ENCODE measurements at places on chromosomes 11 and 22.

DNA sequence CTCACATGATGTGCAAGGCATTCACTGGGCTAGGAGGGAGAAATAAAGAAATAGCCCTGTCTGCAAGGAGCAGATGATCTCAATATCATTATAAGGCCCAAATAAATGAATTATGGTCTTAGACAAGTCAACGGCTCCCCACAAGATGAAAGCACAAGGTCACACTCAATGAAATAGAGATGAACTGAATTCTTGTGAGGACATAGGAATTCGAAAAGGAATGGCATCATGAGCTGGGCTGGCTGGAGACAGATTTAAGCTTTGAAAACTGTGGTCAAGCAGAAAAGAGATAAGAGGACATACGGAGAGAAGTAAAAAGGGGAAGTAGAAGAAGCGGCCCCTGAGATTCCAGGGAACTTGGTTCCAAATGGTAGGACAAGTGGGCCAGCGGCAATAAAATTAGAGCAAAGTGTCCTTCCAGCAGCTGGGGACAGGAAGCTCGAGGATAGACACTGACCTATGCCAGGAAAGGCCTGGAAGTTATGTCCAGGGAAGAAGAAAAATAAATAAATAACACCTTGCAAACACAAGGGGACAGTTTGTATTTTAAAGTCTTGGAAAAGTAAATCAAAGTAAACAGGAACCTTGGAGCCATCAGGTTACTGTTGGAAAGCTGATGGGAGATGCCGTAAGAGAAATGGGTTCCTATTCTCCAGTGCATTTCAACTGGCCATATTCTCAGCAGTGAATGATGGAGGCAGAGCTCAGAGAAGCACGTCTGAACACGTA, 37.8 kb downstream of the GALNT18 start:
- no peak for DNase-seq

DNA sequence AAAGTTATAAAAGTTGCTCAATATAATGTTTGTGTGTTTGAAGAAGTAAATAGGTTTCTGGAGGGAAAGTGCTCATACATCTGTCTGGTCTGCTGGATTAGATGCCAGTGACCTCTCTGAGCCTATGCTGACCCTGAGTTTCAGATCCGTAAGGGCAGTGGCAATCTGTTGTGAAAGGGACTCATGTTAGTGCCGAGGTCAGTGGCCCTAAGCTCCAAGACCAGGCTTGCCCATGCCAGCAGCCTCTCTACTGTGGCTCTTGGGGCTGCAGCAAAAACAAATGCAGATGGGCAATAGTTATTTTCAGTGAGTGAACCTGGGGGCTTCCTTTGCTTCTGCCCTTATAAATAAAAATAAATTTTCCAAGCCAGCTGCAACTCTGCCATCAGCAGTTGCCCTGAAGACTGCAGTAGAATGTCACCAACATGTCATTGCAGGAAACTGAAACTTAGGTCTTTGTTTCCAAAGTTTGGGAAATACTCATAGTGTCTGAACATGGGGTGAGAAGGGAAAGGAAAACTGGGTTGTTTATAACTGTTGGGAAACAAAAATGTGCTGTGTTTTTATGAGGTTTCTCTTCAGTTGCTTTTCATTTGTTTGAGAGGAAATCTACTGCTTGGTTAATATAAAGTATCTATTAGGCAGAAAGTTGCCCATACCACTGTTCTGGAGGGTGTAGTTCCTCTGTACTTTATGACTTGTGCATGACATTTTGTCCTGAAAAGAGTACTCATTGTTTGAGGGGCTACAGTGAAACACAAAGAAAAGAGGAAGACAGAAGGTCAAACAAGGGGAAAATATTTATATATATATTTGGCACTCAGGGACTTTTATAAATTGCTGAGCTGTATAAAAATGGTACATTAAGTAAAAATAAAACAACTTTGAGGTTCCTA, 9.5 kb upstream of the MS4A4E start:
- DNase-seq: no peak

DNA sequence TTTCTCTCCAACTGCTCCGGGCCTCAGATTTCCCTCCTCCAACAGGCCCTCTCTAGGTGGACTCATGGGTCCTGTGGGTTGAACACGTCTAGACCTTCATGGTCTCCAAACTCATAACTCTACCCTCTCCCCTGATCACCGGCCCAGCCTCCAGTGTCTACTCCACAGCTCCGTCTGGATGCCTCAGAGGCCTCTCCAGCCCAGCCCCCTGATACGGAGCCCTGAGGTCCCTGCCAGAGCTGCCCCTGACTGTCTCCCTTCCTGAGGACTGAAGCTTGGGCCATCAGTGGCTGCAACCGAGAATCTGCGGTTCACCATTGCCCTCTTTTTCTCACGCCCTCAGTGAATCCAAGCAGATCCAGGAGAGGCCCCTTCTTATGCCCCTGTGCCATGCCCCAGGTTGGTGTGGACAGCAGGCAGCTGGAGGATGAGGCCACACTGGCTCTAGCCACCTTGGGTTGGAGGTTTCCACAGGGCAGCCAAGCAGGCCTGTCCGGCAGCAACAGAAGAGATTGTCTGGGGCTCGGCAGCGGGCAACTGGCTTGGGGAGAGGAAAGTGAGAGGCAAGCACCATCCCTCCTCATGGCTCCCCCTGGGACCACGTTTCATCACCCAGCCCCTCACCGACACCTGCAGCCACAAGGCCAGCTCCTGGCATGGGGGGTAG, 104.6 kb upstream of the FGF3 start:
- no peak for DNase-seq

DNA sequence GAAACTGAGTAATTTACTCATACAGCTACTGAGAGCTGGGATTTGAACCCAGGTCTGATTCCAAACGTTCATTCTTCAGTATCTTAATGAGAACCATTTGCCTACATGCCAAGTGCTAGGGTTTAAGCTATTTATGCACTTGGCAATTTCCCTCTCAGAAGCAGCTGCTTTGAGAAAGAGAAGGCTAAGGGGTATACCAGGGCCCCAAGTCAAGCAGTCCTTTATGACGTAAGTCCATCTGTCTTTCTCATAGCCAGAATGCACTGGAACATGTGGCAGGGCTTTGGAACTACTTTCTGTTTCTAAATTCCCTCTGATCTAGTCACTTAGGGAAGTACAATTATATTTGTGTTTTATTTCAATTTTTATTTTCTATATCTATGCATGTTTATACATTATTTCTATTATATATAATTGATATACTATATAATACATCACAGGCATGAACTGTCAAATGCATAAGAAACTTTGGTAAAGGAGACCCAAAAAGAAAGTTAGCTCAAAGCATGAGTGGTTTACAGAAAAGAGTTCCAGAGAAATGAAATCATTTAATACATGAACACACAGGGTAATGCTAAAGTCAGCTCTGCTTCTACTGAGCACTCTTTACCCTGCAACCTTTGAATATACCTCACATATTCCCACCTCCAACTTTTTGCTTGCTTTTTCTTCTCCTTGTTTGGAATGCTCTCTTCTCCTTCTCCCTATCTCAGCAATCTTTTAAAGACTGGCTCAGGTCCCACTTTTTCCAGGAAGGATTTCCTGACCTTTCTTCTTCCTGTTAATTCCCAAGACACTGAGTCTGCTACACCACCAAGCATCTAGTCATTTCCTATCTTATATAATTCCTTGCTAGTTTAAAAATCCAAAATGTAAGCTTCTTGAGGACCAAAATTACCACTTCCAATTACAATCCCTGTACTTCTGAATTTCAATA, 80.5 kb upstream of the GDPD4 start:
- DNase-seq: no peak

- DNase-seq: no peak
Measured at GRCh38 chr11:34235189-34235588, 122.6 kb downstream of the ABTB2 start.

DNA sequence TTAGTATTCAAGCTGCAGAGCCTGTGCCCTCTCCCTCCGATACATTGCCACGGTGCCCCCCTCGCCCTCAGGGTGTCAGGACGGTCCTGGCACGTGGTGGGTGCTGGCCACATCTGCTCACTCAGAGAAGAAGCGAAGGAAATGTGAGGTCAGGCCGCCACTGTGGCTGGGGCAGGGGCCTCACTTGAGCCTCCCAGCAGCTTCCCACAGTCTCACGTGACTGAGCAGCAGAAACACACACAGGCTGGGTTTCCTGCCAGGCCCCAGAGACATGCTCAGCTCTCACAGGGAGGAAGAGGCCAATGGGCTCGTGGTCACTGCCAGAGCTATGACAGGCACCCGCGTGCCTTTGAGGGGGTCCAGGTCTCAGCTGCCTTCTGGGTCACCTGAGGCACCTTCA, 37.9 kb upstream of the PRR5 start:
- no peak for DNase-seq

GRCh38 chr11:92739041-92739440, 230.4 kb upstream of the MTNR1B start:
- DNase-seq: no peak

GRCh38 chr11:17397311-17398002, 9.0 kb upstream of the KCNJ11 start:
- no peak for DNase-seq

- no peak for DNase-seq
Measured at GRCh38 chr11:120185706-120186455, 25.0 kb upstream of the OAF start.

DNA sequence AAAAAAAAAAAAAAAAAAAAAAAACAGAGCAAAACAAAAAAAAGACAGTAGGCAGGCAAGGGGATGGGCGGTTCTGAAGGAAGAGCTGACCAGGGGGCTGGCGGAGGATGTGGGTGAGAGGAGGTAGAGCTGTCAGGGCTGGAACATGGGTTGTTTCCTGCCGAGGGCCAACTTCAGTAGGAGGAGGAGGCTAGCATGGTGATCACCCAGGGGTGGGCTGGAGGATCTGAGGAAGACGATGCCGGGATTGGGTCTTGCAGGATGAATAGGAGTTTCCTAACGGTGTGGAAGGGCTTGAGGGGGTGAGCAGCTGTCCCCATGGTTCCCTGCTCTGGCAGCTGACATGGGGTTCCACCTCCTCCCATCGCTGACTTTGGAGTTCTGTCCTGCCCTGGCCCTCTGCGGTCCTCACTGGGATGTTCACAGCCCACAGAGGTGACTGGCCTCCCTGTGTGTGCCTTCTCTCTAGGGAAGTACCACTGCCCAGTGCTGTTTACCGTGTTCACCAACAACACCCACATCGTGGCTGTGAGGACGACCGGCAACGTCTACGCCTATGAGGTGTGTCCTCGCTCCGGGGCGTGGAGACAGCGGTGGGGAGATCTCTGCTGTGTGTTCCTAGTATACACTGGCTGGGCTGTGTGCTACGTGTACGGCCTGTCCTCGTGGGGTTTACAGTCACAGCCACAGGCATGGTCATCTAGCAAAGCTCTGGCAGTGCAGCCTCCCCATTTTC, 15.2 kb downstream of the PPIL2 start:
- no peak for DNase-seq

- no peak for DNase-seq
Measured at GRCh38 chr11:60844870-60845221, 2.9 kb downstream of the CCDC86 start.

GRCh38 chr11:109026891-109027489, 362.1 kb downstream of the DDX10 start:
- no peak for DNase-seq

DNA sequence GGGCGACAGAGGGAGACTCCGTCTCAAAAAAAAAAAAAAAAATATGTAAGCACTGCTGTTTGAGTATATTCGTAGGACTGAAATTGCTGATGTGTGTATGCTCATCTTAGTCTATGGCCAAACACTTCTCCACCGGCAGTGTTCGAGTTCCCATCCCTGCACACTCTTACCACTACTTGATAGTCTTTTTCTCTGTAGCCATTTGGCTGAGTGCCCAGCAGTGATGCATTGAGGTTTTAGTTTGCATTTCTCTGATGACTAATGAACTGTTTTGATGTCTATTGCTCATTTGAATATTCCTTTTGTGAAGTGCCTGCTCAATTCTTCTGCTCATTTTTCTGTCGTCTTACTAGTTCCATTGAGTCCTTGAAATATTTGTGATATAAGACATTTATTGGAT, 1.9 kb downstream of the TIRAP start:
- no peak for DNase-seq

GRCh38 chr11:39209981-39210380, 2249.5 kb downstream of the LRRC4C start:
- DNase-seq: no peak

DNA sequence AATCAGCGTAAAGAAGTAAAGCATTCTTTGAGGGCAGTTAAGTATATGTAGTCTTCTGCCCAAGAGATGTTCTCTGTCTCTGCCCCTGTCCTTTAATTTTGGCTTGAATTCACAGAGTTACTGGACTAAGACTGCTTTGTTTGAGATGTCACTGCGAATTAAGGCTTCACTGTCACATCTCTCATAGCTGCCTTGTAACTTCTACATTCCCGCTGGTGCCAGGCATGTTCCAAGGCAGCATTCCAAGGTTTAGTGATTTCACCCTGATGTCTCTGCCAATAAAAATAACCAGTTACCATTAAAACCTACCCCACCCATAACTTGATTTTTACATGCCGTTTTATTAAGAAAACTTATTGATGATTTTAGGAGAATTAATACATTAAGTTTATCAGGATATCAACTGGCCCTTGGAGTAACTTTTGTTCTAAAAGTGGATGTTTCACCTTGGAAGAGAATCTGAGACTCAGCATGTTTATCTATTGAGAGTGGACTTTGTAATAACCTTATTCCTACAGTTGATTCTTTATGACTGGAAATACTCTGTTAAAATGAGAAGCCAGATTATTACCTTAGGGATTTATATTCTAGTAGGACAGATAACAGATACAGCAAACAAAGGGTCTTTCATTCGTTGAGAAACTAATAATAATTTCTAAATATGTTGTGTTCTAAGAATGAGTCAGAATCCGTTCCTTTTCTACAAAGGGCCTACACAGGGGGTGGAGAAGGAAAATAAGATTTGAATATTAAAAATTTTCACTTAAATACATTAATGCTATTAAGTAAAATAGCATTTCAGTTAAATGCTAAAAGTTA, 110.2 kb downstream of the UVRAG start:
- DNase-seq: no peak

- DNase-seq: no peak
Measured at GRCh38 chr22:35375031-35375430, 5.9 kb upstream of the HMOX1 start.

- peak; percentile 10 for DNase-seq
Measured at GRCh38 chr22:49308300-49308699, 519.4 kb downstream of the BRD1 start.

GRCh38 chr11:26583550-26583949, 11.5 kb upstream of the MUC15 start:
- no peak for DNase-seq

DNA sequence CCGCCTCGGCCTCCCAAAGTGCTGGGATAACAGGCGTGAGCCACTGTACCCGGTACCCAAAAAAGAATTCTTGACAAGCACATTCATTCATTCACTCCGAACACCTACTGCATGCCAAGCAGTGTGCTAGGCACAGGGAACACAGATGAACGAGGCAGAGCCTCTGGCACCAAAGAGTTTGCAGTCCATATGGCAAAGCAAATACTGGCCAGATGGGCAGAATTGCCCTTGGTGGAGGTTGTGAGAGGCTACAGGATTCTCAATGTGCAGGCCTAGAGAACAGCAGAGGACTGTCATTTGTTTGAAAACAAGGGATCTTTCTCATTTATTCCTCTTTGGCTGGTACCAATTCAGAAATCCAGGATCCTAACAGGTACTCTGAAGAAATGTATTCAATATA, 27.5 kb upstream of the MTCH2 start:
- DNase-seq: no peak

Measured in head of caudate nucleus (tissue), 42 donors.